ENCODE measurements at places on chromosomes 7 and 10.
A peak's percentile ranks its signal among the peaks of the same experiment; 100 is the strongest.

- no peak for DNase-seq
These were observed 537 bp downstream of the NAPEPLD start for GRCh38 chr7:103148131-103148993.

- no peak for DNase-seq
These were observed 5.2 kb downstream of the IFIT5 start for GRCh38 chr10:89419548-89419947.

DNA sequence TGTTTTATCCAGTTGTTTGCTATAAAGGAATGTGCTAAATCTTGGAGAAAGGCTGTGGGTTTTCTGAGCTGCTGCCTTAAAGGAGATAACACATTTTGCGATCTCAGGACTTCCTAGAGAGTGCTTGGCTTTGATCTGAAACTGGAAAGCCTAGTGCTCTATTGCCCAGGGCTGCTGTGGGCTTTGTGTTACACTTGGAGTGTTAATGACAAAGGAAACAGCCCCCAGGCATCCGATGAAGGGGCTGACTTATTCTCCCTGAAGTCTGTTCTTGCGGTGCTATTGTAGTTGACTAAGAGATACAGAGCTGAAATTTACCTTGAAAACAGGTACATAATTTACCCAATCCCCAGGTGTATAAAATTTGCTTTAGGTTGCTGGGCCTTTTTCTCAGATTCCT lies 74.5 kb downstream of the SND1 start:
- DNase-seq, result no peak

GRCh38 chr7:17132726-17133125 lies 165.7 kb upstream of the AHR start:
- DNase-seq, result no peak

DNA sequence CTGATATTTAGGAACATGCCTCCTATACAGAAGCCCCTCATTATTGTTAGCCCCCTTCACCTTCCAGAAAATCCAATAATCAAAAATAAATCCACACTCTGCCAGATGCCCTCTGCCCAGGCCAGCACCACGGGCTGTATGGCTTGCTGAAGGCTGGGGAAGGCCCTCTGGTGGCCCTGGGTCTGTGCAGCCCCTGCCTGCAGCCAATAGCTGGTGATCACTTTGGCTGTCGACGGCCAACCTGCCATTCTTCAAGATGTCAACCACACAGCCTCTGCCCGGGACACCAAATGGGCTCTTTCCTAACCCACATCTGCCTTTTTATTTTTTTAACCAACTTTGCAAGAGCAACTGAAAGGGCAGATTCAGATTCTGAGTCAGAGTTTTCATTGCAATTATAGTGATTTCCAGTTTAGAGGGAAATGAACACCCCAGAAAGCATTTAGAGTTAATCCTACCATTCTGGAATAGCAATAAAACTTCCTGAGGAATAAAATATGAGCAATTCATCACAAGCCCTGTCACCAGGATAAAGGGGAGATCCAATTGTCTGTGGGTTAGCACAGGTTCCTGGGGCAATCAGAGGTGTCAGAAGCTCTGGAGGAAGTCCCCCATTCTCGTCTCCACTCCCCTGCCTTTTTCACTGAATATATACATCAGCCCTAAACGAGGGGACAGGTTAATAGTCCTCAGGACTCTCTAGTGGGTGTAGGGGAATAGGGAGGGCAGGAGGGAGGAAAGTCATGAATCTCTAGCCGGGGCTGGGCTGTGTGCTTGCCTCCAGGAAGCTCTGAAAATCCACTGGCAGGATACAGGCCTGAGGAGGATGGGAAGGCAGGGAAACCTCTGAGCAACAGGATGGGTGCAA lies 211.3 kb downstream of the GRID1 start:
- no peak for DNase-seq

DNA sequence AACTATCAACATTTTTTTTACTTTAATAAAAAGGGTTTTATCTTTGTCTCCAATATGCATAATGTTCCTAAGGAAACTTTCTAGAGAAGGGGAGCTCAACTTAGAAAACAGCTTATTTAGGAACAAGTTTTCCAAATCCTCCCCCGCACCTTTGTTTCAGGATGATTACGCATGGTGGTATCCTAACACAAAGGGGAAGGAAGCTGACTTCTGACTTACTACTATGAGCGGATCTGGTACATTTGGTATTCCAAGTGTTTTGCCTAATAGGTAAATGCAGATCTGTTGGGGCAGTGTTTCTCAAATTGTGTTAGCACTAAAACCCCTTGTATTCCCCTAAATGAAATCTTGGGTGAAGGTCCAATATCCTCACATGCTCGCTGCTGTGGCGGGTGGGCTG lies 229.3 kb upstream of the KLF14 start:
- no peak for DNase-seq

GRCh38 chr7:87735360-87735759 lies 107.2 kb downstream of the RUNDC3B start:
- no peak for DNase-seq

DNA sequence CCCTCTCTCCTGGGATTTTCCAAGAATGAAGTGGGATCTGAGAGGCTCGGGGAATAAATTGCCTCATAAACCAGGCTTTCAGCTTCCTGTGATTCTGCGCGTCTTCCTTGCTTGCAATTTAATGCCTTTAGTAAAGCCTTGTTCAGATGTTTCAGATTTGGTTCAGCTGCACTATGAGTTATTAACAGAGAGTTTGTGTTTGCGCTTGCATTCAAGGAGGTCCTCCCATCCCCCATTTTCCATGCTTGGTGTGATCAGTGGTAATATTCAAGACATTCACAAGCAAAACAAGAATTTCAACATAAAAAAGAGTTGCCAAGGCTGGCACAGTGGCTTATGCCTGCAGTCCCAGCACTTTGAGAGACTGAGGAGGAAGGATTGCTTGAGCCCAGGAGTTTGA lies 1068.9 kb downstream of the TYW1 start:
- DNase-seq, result no peak

DNA sequence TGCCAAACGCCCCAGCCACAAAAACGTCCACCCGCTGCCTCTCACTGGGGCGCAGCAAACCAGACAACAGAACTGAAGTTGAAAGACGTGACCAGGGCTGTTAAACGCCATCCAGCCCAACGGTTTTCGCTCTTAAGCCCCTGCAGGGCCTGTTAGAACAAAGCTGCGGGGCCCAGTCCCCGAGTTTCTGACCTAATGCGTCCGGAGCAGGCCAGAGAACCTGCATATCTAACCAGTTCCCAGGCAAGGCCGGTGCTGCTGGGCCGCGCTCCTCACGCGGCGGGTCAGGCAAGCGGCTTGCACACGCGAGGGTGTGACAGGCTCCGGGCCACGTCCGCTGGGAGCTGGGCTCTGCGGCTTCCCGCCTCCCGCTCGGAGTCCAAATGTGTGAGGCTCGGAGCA lies 87.0 kb downstream of the PTPRN2 start:
- DNase-seq, result no peak

GRCh38 chr10:60465801-60466200 lies 76.1 kb upstream of the ANK3 start:
- DNase-seq, result no peak

DNA sequence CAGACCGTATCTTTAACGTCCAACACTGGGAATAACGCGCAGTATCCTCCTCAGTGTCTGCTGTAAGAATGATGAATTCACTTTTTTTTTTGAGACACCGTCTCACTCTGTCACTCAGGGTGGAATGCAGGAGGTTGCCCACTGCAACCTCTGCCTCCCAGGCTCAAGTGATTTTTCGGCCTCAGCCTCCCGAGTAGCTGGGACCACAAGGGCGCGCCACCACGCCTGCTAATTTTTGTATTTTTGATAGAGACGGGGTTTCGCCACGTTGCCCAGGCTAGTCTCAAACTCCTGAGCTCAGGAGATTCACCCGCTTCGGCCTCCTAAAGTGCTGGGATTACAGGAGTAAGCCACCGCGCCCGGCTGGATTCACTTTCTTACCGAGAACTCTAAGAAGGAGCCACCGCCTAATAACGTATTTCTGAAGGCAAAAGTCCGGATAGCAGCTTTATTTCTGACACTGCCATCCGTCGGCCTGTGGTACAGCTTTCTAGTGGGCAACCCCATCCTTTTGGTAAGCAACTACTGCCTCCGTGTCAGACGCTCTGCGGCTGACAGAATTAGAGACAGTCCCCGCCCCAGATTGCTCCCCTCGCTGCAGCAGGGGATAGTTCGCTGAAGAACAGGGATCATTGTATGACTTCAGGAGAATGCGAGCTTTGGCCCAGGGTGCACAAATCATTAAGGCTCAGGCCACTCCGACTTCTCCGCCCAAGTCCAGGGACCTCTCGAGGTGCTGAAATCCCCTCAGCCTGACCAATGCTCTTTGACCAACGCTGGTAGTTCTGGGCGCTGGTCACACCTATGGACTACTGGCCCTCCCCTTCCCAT lies 662 bp downstream of the POLR3A start:
- DNase-seq, result peak; percentile 44

GRCh38 chr7:98187138-98187502 lies 24.1 kb upstream of the BHLHA15 start:
- DNase-seq, result no peak

DNA sequence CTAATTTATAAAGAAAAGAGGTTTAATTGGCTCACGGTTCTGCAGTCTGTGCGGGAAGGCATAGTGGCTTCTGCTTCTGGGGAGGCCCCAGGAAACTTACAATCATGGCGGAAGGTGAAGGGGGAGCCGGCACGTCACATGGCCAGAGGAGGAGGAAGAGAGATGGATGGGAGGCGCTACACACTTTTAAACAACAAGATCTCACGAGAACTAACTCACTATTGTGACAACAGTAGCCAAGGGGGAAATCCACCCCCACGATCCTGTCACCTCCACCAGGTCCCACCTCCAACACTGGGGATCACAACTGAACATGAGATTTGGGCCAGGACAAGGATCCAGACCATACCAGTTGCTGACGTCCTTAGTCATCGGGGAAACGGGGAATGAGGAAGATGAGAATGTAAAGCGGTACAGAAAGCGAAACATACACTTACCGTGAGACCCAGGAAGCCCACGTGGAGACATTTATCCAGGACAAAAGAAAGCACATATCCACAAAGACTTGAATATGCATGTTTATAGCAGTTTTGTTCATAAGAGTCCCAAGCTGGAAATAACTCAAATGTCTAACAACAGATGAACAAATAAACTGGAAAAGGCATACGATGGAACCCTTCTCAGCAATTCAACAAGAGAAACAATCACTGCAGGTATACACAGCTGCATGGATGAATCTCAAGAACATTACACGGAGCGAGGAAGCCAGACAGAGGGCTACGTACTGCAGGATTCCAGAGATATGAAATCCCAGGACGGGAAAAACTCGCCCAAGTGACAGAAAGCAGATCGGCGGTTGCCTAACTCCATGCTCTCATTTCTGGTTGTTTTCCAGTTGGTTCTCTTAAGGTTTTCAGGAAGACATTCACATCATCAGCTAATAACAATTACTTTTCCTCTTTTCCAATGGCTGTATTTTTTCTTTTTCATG lies 26.2 kb upstream of the INPP5A start:
- no peak for DNase-seq

GRCh38 chr7:151632750-151633515 lies 113.2 kb upstream of the RHEB start:
- DNase-seq, result peak; percentile 72

- DNase-seq, result peak; percentile 3
These were observed 126.5 kb upstream of the UNC5B start for GRCh38 chr10:71085689-71086438.

DNA sequence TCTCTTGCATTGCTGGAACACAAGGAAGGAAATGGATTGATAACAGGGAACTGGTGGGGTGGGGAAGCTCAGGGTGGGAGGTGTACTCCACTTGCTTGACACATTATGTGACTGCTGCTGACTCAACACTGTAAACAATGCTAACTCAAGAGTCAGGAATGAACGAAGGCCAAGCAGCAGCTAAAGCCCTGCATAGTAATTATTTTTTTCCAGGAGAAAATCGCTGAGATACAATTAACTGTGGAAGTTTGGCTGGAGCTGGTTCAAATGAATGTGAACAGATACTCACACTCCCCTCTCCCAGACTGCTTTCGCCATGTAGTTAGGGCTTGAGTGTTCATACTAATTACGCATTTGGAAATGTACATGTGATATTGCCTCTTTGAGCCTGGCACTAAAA lies 170.9 kb upstream of the AOAH start:
- DNase-seq, result no peak

DNA sequence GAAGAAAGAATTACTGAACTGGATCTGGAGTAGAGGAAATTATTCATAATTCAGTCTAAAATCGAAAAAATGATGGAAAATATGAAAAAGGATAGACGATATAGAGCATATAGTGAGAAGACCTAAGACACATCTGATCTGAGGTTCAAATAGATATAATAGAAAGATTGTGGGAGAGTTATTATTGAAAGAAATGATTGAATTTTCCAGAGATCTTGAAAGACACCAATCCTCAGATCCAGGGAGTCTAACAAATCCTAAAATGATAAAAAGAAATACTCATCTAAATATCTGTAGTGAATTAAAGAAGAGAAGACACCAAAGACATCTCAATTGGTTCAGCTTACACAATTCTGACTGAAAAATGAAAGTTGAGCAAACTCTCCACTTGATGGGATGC lies 12.9 kb downstream of the TCAF1 start:
- DNase-seq, result no peak

- DNase-seq, result no peak
These were observed 110.0 kb upstream of the SFMBT2 start for GRCh38 chr10:7520507-7521485.

DNA sequence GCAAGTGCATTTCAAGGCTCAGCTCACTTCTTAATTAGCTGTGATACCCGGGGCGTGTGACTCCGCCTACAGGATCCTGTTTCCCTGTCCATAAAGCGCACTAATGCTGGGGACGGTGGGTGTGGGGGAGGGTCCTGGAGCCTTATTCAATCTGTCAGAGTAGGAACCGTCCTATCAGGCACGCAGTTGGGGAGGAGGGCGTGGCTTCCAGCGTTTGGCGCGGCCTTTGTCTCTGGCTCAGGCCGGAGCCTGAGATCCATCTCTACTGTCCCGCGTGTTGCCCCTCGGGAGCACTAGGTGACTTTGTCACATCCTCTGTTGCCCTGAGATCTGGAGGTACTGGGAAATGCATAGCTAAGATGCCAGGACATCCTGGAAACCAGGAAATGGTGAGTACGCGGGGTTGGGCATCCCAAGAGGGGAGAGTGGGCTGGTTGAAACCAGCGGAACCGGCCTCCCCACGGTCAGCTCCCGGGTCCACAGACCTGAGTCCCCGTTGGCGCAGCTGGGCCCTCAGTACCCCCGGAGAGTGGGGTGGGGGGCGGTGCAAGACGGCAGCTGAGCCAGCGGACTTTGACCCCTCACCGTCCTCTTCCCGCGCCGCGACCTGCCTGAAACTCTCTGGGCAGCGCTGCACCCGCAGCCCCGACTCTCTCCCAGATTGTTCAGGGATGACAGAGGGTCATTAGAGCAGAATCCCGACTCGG lies 104.4 kb upstream of the ZNF92 start:
- DNase-seq, result peak; percentile 71

DNA sequence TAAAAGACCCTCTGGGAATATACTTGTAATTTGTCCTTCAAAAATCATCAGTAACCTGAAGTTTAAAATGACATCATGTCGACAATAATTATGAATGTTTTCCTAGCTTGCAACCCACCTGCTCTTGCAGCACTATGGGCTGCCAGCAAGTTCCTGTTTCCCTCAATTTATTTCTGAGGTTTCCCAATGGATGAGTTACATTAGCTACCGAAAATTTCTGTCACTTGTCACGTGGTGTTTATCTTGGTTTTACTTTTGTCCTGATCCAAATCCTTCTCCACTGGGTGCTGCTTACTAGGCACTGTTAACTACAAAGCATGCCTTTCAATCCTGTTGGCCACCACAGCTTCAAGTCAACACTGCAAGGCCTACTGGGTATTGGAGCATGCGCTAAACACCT lies 31.5 kb downstream of the GIMAP8 start:
- DNase-seq, result no peak
